ENCODE measurements at places on chromosomes 11 and 22.

GRCh38 chr11:122038543-122038942 lies 77.5 kb downstream of the BLID start:
- DNase-seq: no peak

DNA sequence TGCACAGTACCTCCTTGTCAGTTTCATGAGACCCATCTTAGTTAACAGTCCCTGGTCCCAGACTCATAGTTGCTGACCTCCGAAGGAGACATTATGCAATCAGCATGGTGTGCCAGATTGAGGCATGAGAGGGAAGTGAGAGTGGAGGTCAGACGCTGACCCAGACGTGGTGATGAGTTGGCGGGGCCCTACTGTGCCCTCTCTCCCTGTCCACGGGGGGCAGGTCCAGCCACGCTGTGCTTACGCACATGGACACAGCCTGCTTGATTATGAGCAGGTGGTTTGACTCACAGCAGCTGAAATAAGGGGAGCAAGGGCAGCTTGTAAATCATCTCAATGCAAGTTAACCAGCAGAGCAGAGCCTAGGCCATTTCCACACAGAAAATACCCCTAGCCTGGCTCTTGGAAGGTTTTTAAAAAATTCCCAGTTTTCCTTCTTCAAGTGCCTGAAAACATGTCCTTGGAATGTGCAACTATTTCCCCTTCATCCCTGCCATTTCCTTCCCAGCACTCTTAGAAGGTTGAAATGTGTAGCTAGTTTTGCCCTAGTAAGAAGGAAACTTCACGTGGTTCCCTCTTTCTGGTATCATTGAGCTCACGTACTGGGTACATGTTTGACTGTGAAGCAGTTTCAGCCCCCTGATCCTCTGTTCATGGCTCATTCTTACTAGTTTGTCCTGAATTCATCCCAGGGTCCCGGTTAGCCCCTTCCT lies 122.6 kb upstream of the SORL1-AS1 start:
- DNase-seq: no peak

GRCh38 chr11:24593332-24593731 lies 96.5 kb downstream of the LUZP2 start:
- no peak for DNase-seq

GRCh38 chr11:70247710-70248072 lies 22.8 kb upstream of the PPFIA1 start:
- no peak for DNase-seq

DNA sequence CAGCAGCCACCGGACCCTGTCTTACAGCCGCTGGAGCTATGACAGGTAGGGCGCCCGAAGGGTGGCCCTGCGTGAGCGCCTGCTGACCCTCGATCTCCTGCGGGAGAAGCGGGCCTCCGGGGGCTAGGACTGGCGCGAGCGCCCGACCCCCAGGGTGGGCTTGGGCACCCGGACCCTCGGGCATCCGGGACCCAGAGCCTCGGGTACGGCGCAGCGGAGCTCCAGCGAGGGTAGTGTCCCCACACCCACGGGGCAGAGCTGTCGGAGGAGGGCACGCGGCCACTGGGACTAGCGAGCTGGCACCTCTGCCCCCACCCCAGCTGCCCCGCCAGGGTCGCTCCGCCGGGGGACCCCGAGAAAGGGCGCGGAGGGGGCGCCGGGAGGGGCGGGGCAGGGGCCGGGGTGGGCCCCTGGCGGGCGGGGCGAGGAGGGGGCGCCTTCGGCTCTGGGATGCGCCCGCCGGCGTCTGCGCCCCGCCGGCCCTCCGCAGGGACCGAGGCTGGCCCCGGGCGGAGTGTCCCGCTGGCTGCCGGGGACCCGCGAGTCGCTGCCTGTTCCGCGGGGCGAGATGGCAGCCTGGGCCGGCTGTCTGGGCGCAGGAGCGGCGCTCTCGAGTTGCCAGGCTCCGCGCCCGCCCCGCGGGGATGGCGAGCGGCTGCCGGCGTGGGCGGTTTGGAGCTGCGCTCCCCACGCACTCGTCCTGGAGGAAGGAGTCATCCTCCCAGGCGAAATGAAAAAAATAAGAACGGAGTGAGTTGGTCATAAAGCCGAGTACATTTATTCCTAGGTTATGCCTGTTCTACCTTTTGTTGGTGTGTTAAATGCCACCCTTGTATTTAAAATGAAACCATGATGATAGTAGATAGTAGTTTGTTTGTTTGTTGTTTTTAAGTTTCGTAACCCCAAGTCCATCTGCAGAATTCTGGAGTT lies 32.4 kb downstream of the EIF3F start:
- no peak for DNase-seq

GRCh38 chr11:114782650-114783310 lies 104.5 kb downstream of the NXPE2 start:
- no peak for DNase-seq

GRCh38 chr11:46249938-46250744 lies 27.3 kb upstream of the CREB3L1 start:
- DNase-seq: no peak

GRCh38 chr22:38132794-38133193 lies 22.3 kb upstream of the BAIAP2L2 start:
- DNase-seq: no peak

- no peak for DNase-seq
Measured at GRCh38 chr11:60905551-60906113, 753 bp downstream of the PRPF19 start.

- DNase-seq: peak; percentile 70
Measured at GRCh38 chr11:8006349-8006977, 19.3 kb downstream of the EIF3F start.

- DNase-seq: no peak
Measured at GRCh38 chr11:134942681-134943080, 530.6 kb upstream of the B3GAT1 start.

DNA sequence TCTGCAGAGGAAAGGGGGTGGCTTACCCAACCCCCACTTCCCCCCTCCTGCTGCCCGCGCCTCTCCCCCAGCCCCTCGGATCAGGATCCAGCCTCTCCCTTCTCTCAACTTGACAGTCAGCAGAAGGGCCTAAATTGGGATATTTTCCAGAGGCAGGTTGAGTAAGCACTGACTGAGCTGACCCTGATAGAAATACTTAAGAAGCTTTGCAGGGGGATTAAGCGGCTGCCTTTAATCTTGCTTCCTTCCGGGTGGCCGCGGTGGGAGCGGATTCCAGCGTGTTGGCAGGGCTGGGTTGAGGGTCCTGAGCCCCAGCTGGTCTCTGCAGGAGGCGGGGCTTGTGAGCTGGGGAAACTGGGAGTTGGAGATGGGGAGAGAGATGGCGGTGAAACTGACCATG lies 445.2 kb downstream of the NTM start:
- DNase-seq: no peak

- DNase-seq: no peak
Measured at GRCh38 chr11:126588630-126589491, 233.4 kb downstream of the ST3GAL4 start.

GRCh38 chr11:6567371-6567745 lies 36.1 kb downstream of the RRP8 start:
- no peak for DNase-seq

DNA sequence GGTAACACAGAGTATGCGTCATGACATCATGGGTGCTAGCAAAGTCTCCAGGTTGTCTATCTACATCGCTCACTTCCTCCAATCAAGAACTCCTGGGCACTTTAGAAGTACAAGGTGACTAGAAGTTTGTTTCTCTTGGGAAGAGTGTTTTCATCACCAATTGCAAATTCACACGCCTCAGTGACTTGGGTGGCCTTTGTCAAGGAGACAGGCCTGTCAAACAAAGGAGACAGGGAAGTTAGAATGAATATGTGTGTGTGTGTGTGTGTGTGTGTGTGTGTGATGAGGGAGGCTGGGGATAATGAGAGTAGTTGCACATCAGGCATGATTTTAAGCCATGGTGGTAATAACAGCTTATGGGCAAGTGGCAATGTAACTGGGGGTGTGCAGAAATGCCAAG lies 953.2 kb downstream of the OPCML start:
- no peak for DNase-seq

DNA sequence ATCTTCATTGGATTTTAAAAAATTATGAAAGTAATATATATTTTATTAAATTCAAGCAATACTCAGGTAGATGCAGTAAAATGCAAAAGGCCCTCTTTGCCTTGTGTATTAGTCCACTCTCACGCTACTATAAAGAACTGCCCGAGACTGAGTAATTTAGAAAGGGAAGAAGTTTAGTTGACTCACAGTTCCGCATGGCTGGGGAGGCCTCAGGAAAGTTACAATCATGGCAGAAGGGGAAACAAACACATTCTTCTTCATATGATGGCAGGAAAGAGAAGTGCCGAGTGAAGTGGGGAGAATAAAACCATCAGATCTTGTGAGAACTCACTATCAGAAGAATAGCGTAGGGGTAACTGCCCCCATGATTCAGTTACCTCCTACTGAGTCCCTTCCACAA lies 130.8 kb downstream of the HIPK3 start:
- DNase-seq: no peak

DNA sequence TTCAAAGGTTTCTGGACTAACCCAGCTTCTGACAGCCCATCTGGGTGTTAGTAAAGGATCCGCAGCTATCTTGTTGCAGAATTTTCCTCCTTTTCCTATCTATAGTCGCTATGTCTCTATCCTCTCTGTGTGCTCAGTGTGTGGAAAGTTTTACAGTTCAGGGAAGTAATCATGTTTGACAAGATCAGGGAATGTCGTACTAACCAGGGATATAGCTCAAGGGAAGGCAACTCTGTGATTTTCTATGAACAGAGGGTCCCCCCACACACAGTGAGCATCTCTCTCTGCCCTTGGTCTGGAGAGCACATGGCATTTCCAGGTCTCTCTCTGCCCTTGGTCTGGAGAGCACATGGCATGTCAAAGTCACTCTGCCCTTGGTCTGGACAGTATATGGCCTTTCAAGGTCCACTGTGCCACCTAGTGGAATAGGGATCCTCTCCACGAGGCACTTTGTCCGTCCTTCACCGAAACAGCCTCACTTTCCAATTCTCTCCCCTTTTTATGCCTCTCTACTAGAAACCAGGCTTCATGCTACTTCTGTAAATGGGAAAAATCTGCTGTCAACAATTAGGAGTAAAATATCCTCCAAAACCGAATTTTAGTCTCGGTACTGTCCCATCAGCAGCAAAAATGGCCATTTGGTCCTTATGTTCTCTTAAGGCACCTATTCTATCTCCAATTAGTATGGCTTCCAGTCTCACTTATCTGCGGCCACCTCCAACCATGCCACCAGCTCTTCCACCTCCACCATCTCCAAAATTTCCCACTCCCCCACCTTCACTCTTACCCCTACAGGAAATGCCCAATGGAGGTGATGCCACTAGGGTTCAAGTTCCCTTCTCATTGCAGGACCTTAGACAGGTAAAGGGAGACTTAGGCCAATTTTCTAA lies 88.7 kb downstream of the IGLL5 start:
- no peak for DNase-seq

Data from SK-N-DZ (cell line).